Kasumi-1 (cell line): ENCODE measurements at places on chromosomes 12 and 14.

- no peak for DNase-seq
Measured at GRCh38 chr14:37731094-37731493, 135.7 kb downstream of the TTC6 start.

DNA sequence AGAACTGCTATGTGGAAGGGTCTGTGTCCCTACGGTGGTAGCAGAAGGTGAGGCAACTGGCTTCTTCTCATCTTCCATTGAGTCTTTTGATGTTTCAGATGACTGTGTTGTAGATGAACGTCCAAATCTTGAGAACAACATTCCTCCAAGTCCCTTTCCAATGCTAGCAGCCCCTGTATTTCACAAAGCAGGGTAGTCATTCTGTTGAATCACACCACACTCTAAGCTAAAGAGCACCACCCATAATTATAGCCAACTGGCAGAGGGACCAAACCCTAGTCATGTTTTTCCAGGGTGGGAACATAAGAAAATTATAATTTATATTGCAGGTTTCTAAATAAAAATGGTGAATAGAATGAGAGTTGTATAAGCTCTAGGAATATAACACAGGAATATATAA is 98.7 kb downstream of the DDHD1 start:
- DNase-seq: no peak

DNA sequence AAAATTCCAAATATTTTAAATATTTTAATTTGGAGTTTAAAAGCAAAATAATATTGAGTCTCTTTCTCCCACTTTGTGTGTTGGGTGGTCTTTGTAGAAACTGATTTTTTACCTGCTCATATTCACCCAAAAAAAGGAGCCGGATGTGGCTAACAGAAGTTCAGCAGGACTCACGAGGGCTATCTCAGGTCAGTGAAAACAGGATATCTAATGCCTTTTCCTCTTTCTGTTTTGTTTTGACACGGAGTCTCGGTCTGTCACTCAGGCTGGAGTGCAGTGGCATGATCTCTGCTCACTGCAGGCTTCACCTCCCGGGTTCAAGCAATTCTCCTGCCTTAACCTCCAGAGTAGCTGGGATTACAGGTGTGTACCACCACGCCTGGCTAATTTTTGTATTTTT is 30.8 kb downstream of the COA8 start:
- DNase-seq: no peak

- no peak for DNase-seq
Measured at GRCh38 chr12:102631274-102631673, 150.9 kb upstream of the IGF1 start.

DNA sequence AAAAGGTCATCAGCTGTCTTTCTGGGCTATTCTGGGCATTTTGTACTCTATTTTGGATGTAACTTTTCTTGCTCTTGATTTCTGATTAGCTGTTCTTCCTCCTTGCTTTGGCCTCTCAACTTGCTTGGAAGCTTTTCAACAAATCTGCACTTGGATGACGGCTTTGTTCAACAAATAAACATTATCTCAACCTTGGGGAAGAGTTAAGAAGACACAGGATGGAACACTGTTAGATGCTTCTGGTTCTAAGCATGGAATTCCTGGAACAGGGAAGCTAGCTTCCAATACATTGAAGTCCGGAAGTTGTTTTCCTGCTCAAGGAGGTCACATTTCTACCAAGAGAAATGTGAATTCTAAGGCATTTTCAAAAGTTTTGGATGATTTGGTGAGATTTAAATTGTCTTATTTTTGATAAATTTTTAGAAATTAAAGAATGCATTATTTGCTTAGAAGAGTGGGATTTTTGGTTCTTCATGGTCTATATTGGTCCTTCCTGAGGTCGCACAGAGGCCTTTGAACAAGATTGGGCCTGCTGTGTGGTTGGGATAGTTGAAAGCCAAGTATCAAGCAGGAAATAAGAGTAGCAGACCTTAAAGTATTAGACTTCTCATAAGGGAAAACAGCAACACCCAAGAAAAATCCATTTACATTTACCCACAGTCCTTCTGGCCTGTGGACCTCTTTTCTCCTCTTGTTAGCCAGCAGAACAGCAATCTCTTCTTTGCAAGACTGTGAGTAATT is 59.2 kb downstream of the PPFIBP1 start:
- DNase-seq: no peak

DNA sequence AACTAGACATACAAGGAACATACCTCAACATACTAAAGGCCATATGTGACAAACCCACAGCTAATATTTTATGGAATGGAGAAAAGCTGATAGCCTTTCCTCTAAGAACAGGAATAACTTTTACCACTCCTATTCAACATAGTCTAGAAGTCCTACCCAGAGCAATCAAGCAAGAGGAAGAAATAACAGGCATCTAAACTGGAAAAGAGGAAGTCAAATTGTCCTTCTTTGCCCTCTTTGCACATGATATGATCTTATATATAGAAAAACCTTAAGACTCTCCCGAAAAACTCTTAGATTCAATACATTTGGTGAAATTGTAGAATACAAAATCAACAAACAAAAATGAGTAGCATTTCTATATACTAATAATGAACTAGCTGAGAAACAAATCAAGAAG is 110.0 kb downstream of the ATP23 start:
- DNase-seq: peak; percentile 47

GRCh38 chr14:66442953-66443571 is 43.1 kb upstream of the CCDC196 start:
- no peak for DNase-seq

- no peak for DNase-seq
Measured at GRCh38 chr14:41785696-41786095, 179.0 kb downstream of the LRFN5 start.

- DNase-seq: no peak
Measured at GRCh38 chr14:47186486-47186885, 488.9 kb downstream of the MDGA2 start.

DNA sequence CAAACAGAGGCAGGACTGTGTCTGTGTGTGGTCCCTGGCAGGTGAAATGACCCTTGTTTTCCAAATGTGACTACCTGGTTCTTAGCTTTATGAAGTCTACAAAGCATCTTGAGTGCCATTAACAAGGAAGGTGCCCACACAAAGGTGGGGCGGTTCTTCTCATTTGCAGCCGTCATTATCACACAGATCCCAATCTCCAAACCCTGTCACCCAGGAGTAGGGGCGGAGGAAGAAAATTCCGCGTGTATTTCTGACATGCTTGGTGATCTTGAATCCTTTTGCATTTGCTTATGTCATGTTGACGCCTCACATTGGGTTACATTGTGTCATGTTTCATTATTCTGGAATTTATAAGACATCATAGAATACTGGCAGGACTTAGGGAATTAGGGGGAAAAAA is 277.3 kb downstream of the VRK1 start:
- DNase-seq: no peak

GRCh38 chr14:101473795-101474562 is 87.3 kb upstream of the DIO3 start:
- no peak for DNase-seq

- no peak for DNase-seq
Measured at GRCh38 chr14:91263329-91263728, 18.8 kb upstream of the GPR68 start.

DNA sequence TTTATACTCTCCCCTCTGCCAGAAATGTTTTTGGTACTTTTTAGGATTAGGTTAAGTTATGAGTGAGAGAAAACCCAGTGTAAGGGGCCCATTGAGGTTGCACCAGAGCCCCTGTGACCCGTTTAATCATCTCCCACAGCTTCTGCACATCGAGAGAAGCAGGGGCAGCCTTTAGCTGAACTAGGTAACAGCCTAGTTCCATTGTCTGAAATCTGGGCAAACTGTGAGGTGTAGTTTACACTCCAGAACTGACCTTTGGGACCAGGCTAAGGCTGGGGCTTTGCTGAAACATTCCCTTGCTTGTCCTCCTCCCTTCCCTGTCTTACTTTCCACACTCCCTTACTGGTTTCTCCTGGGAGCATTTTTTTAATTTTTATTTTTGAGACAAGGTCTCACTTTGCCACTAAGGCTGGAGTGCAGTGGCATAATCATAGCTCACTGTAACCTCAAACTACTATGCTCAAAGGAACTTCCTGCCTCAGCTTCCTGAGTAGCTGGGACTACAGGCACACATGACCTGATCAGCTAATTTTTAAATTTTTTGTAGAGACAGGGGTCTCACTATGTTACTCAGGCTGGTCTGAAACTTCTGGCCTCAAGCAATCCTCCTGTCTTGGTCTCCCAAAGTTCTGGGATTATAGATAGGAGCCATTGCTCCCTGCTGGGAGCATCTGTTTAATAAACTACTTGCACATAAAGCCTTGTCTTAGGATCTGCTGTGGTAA is 25.9 kb upstream of the DHRS2 start:
- peak; percentile 56 for DNase-seq

DNA sequence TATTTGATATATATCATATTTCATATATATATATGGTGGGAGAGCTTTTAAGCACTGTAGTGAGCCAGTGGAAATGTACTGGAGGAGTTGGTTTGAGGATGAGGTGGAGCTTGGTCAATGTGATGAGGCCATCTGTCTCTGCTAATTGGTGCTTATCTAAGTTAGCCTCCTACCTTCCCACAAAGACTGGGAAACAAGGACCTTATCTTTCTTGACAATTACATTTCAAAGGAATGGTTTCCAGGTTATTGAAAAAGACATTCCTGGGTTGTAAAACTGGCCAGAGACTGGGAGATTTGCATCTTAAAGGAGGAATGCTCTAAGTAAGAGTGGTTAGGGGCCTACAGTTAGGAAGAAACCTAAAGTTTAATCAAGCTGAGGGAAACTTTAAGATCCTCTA is 212.8 kb upstream of the SYT1 start:
- no peak for DNase-seq

GRCh38 chr12:53626702-53627169 is 554 bp upstream of the ATF7 start:
- peak; percentile 41 for DNase-seq

DNA sequence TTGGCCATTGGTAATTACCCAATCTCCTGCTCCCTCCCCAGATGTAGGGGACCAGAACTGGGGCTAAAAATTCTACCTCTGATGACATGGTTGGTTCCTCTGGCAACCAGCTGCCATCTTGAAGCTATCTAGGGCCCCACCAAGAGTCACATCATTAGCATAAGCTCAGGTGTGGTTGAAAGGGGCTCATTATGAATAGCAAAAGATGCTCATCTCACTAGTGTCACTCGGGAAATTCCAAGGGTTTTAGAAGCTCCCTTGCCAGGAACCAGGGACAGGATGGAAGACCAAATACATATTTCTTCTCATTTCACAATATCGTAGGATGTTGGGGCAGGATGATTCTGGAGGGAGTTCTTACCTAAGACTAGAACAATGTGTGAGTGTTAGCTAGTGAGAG is 38.6 kb downstream of the EID3 start:
- DNase-seq: no peak

- DNase-seq: no peak
Measured at GRCh38 chr12:102848832-102849231, 68.2 kb downstream of the PAH start.

GRCh38 chr12:92810370-92810769 is 107.6 kb downstream of the PLEKHG7 start:
- no peak for DNase-seq

DNA sequence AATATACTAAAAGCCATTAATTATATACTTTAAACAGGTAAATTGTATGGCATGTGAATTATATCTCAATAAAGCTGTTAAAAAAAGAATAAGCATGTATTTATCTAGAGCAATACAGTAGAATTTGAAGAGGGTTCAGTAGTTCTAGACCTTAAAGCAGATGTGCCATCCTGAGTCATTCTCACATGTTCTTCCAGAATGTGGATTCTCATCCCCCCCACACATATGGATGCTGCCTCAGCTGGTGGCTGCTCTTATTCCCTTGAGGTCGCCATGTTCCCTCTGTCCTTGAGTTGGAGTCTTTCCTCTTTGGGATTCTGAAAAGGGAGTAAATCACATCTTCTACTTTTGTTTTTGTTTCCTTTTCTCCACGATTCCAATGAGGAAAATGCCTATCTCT is 321.3 kb downstream of the AEBP2 start:
- DNase-seq: no peak

- DNase-seq: no peak
Measured at GRCh38 chr12:130649101-130650045, 66.7 kb downstream of the RIMBP2 start.

- no peak for DNase-seq
Measured at GRCh38 chr12:131892711-131893604, 1.5 kb upstream of the ULK1 start.

GRCh38 chr14:75847584-75847983 is 134.2 kb downstream of the TGFB3 start:
- DNase-seq: no peak

GRCh38 chr12:42260518-42260917 is 22.5 kb upstream of the YAF2 start:
- no peak for DNase-seq

GRCh38 chr12:66692170-66692569 is 13.3 kb upstream of the GRIP1 start:
- DNase-seq: peak; percentile 13
